ENCODE measurements at places on chromosomes 13 and 19. TPM values are rescaled to one million over a fixed set of nuclear protein-coding genes. Genes with fewer than 3 reads are reported as not detected.

The LGALS14 gene
- not detected for total RNA-seq

The ENOX1 gene
- 0.33 TPM for total RNA-seq

The ZNF221 gene
- total RNA-seq: 2.2 TPM

The NRTN gene
- total RNA-seq: 1.6 TPM

The MEIS3 gene
- total RNA-seq: 12.4 TPM
